Nucleus accumbens (tissue), 56 donors: ENCODE measurements at places on chromosomes 3 and 15.

DNA sequence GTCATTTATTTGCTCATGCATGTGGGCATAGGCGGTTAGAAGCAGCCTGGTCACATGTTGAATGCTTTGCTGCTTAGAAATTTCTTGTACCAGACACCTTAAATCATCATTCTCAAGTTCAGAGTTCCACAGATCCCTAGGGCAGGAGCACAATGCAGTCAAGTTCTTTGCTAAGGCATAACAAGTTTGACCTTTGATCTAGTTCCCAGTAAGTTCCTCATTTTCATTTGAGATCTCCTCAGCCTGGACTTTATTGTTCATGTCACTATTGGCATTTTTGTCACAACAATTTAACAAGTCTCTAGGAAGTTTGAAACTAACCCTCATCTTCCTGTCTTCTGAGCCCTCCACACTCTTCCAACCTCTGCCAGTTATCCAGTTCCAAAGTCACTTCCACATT lies 22.8 kb downstream of the HGD start:
- no peak for DNase-seq

DNA sequence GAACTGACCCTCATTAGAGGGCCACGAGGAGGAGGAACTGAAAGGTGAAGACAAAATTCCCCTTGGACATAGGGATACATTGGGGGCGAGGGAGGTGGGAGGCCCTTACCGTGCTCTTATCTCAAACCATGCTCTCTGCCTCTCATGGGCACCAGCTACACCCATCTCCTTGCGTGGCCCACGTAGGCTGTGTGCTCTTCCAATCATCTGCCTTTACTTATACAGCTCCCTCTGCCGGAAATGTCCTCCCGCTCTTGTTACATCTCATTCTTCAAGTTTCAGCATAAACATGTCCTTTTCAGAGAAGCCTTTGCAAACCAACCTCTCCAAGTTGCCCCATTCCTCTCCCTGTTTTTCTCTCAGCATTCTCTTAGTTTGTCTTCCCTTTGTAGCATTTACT lies 307.8 kb upstream of the PROK2 start:
- no peak for DNase-seq

DNA sequence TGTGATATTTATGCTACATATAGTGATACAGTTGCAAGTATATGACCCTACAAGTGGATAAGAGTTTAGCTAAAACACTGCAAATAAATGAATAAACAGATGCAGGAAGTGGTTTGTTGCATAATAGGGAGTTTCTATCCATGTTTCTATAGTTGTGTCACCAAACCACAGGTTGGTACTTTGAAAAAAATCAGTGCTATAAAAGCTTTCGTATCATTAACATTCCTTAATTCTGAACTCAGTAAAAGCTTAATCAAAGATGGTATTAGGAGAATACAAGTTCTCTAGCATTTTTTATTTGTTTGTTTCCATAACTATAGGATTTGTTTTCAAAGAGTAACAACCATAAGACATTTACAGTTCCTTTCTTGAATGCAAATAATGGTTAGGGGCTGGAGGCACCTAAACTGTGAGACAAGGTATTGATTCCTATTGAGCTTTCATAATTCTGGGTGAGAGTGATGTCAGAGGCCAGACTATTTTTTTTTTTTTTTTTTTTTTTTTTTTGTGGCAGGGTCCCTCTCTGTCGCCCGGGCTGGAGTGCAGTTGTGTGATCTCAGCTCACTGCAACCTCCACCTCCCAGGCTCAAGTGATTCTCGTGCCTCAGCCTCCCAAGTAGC lies 29.6 kb downstream of the CPOX start:
- no peak for DNase-seq

GRCh38 chr3:48553886-48554845 lies 2.4 kb downstream of the PFKFB4 start:
- DNase-seq, result no peak

- DNase-seq, result peak; percentile 91
Observed at GRCh38 chr15:65869126-65869953, at the start of gene RAB11A. TSS of gene RAB11A (plus strand) at chr15:65869491. CDS start at chr15:65869586, 95 bp downstream.

DNA sequence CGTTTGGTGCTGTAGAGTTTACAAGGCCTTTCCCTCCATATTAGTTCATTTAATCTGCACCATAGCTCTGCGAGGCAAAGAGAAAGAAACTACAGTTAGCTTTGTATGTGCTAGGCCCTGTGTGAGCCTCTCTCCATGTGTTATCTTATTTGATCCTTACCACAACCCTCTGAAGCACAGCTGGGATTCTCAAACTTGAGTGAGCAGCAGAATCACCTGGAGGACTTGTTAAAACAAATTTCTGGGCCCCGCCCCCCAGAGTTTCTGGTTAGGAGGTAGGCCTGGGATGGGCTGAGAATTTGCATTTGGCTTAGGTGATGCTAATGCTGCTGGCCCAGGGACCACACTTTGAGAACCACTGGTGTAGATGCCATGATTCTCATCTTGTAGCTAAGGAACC lies 12.3 kb downstream of the CA12 start:
- no peak for DNase-seq

DNA sequence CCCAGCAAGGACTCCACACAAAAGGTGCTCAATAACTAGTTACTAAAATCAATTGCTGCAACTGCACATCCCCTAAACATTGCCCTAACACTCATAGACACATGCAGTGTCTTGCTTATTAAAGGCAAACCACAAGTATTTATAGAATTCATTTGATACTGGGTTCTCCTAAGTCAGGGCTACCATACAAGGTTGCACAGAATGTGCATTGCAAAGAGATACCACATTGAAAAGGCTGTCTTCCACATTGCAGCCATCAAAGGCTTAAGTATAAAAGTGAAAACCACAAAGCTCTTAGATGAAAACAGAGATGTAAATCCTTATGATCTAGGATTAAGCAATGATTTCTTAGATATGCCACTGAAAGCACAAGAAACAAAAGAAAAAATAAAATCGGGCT lies 33.6 kb upstream of the TOPAZ1 start:
- DNase-seq, result no peak

DNA sequence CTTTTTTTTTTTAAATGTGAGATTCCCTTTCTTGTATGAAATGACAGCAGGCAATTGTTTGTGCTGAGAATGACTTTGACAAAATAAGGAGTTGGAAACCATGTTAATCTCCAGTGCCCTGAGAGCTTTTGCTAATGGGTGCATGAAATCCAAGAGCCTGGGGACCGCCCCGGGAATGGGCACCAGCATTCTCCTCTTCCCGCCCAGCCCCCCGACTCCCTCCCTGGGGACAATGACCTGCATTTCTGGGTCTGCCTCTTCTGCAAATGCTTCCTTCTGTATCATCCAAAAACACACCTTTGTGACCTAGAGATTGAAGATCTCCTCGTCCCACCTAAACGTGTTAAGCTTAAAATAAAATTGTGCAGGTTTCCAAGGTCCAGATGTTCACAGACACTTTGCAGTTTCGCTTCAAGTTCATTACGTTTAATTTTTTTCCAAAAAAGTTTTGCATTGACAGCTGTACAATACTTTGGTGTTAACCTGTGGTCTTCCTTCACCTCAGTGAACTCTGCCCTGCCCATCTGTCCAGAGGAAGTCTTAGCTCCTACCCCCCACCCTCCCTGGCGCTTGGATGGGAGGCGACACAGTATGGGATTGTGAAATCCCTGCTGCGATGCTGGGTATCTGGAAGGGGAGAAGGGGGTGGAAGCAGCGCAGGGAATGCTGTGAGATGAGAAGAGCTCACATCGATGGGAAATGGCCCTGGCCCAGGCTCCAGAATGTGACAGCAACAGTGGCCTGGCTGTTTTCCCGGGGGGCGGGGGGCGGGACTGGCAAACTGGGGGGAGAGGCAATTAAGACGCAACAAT lies 50.1 kb downstream of the TLE3 start:
- DNase-seq, result no peak

DNA sequence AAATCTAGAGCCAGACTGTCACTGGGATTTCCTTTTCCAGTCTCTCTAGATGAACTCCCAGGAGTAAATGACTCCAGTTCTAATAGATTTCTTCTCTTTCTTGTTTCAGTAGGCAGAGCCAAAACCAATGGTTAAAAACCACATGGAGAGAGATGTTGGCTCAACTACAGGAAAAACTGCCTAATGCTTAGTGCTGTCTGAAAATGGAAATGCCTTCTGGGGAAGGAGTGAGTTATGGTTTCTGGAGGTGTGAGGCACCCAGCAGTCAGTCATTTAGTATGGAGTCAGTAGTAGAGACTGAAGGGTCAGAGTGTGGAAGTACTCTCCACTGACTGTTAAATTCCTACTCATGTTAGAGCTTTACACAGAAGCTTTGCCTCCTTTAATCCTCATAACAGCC lies 136.7 kb downstream of the CCNL1 start:
- DNase-seq, result no peak

DNA sequence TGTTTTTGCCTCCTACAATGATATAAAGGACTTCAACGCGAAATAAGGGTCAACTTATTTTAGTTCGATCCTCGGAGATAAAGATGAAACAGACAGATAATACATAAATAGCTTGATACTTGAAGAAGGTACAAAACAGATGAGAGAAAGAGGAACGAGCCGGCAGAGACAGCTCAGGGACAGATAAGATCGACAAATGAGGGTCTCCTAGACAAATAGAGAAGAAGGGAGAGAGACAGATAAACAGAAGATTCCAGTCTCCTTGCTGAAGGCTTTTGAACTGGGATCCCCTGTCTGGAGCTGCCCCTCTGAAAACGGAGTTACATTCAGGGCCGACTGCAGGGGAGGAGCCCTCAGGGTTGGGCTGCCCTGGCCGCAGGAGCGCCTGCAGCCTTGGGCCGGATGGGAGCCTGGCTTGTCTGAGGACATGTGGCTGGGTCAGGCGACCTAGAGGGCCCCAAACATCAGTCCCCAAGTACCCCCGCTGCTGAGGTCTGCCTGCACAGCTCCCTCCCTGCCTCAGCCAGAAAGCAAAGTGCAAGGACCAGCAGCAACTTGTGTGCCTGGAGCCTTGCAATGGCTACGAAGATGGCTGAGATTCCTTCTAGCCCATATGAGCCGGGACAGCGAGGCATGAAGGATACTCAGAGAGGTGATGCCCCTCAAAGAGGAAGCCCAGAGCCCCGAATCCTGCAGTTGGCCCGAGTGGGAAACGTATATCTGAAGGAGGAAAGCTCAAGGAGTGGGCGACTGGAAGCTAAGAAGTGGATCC lies 926 bp upstream of the SKOR1 start:
- no peak for DNase-seq

- DNase-seq, result no peak
Observed at GRCh38 chr15:31387092-31387478, 60.5 kb downstream of the KLF13 start.

- DNase-seq, result no peak
Observed at GRCh38 chr15:69668039-69668705, 215.6 kb downstream of the RPLP1 start.

GRCh38 chr3:150359381-150359780 lies 48.7 kb upstream of the TSC22D2 start:
- no peak for DNase-seq

- no peak for DNase-seq
Observed at GRCh38 chr3:162337630-162338029, 841.0 kb downstream of the OTOL1 start.

DNA sequence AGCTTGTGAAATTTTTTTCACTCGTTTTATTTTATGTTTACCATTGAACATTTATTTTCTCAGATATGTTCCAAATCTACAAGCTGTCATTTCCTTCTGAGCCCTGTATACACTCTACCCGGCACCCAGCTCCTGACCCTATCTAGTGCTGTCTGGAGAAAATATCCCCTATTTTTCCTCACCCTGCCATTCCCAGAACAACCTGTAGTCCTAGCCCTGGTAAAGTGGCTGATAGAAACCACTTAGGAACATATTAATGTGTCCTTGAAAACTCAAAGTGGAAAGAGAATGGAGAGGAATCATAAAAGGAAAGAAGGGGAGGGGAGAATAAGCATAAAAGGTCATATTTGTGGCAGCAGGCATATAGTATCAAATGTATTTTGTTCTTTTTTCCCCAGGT lies 8.2 kb upstream of the TIMMDC1 start:
- no peak for DNase-seq

DNA sequence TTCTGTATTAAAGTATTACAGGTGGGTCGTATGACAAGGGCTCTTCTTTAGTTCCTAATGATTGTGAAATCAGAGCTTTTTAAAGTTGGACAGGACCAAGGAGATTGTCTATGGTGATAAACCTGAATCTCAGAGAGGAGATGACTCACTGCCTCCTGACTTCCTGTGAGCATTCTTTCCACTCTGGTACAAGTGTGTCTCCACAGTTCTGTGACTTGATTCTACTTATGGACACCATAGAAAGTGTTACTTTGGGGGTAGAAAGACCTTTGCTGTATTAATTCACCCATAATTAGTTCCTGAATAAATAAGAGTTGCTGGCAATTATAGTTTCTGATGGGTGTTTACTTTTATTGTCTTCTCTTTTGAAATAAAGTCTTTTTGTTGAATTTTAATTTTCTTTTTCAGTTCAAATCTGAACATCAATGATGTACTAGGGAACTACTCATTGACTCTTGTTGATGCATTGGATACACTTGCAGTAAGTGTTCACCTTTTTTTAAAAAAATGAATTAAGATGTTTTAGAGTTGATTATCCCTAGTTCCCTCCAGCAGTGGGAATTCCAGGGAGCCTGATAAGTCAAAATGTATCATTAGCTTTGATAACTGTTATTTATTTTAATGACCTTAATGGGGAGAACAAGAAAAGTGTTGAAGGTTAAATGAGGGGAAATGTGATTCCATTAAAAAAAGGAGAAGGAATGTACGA lies 7.4 kb downstream of the EDEM1 start:
- DNase-seq, result no peak

DNA sequence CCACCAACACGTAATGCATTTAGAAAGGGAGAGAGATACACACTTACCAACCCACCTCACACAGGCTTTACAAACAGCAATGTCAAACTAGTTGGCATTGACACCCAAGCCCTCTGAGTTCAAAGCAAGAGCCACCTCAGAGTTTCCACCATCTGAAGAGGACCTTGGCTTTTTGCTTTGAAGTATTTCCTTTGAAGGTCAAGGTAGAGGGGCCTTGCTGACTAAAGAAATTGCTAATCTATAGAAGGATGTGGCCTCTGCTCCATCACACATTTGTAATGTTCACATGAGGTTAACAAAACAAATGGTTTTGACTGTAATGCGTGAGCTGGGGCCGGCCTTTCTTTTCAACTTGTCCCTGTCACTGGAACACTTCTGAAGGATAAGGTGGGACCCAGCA lies 117.7 kb downstream of the POLR2M start:
- no peak for DNase-seq

DNA sequence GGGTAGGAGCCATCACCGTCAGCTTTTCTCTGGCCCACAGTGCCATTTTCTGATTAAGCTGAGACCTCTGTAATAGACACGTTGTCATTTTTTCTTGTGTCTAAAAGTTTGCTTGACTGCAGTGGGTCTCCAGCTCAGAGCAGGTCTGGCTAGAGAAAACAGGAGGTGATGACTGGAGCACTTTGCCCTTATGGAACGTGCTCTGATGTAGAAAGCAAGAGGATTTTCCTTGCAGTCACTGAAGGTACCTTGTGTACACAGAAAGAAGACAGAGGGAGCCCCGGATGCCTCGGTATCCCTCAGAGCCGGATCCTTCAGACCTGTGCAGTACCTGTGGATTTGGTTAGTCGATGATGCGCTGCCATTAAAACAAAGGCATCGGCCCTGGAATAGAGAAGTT lies 76.2 kb downstream of the IGF1R start:
- DNase-seq, result no peak

- no peak for DNase-seq
Observed at GRCh38 chr15:36370731-36371112, 208.7 kb upstream of the CDIN1 start.

- no peak for DNase-seq
Observed at GRCh38 chr3:18609187-18609586, 184.0 kb upstream of the SATB1 start.
